ENCODE measurements at places on chromosomes 11 and 22.

GRCh38 chr11:8829556-8829955, 81.4 kb upstream of the AKIP1 start:
- DNase-seq = no peak

- DNase-seq = no peak
Observed at GRCh38 chr11:74318241-74318932, 6.9 kb upstream of the P4HA3 start.

- DNase-seq = no peak
Observed at GRCh38 chr11:65334696-65335295, 1.1 kb downstream of the DPF2 start.

GRCh38 chr11:119347242-119347641, 737 bp upstream of the MFRP start:
- no peak for DNase-seq

DNA sequence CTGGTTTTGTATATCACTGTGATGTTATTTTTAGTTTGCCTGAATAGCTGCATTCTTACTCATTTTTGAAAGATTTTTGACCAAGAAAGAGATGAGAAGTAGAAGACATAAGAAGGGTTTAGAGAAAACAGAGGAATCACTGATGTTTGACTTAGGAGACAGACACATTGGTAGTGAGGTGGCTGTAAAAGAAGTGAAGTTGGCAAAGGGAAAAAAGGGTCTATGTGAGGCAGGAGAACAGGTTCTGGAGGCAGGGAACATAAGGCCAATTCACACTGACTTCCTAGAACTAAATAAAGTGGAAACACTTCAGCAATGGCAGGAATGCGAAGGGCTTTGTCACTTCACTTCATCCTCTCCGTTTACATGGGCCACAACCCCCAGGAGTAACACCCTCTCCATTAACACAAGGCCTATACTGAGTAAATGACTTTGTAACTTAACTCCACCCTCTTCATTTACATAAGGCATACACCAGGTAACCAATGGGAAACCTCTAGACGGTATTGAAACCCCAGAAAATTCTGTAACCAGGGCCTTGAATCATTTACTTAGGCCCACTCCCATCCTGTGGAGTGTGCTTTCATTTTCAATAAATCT, 36.5 kb downstream of the CTSC start:
- no peak for DNase-seq

DNA sequence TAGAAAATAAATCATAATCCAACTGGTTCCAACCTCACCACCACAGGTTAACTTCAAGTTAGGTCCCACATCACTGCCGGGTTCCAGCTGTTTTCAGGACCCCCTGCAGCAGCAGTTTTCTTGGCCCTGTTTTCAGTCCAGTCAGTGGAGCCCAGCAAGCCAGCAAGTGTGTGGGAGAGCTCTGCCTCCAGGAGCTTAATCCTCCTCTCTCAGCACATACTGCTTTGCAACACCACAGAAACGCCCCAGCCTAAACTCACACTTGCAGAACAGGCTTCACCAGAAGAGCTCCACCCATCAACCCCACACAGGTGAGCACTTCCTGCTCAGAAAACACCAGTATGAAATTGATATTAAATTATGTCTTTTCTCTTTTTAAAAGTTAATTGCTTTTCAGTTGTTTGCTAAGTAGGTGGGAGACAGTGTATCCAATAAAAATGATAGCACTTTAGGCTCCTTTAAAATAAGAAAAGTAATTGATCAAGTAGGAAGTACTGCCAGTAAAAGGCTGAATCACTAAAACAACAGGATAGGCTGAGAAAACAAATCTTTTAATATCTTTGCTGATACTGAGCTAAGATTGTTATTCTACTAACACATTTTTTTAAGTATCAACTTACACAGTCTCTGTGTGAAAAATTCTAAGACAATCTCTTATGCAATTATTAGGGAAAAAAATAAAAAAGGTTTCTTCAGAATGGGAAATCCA, 81.5 kb upstream of the TP53AIP1 start:
- no peak for DNase-seq

DNA sequence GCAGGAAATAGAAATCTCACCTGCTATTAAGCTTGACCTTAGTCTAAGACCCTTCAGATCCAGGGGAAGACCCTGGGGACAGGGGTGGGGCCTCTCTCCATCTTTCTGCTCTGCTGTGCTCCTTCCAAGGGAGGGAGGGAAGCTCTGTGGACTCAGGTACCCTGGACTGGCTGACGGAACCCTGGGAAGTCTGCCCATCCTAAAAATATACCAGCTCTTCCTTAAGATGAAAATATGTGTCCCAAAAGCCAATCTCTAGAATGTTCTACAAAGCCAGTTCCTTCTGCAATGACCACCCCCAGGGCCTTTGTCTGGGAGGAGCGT, 73.7 kb downstream of the RTL6 start:
- DNase-seq = no peak

- no peak for DNase-seq
Observed at GRCh38 chr11:40924915-40925314, 534.5 kb downstream of the LRRC4C start.
